HT-29 (cell line): ENCODE measurements at places on chromosomes 11 and 22.
A peak's percentile ranks its signal among the peaks of the same experiment; 100 is the strongest.

- DNase-seq: no peak
These were observed 31.7 kb downstream of the NEAT1 start for GRCh38 chr11:65454311-65454695.

DNA sequence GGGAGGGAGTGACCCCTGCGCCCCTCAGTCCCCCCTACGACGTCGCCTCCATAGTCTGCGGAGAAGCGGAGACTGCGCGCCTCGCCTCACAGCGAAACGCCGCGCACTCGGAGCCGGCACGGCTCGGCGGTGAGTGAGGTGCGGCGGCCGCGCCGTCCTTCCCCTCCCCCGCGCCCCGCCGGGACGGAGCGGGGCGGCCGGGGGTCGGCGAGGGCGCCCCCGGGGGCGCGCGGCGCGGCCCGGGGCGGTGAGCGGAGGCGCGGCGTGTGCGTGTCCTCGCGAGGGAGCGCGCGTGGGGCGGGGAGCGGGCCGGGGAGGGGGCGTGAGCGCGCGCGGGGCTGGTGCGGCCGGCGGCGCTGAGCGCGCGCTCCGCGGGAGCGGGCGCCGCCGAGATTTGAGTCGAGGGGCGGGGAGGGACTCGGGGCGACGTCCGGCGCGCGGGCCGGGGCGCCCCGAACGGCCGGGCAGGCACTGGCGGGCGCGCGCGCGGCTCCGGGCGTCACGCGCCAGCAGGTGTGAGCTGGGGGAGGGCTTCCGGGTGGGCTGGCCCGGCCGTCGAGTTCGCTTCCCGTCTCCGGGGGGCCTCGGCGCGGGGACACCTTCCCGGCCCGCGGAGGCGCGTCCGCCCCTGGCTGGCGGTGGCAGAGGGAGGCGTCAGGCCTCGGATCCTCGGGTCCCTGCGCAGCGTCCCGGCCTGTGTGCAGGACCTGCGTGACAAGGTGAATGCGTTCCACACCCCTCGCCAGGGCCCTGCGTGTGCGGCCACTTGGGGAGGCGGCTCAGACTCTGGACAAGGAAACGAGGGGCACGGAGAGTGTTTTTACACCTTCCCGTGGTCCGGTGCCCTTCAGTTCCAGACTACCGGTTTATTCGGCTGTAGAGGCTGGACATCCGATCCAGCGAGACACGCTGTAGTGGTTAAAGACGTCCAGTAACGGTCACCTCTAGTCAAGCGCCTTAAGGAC, 50.4 kb downstream of the FAM83F start:
- peak; percentile 28 for DNase-seq

DNA sequence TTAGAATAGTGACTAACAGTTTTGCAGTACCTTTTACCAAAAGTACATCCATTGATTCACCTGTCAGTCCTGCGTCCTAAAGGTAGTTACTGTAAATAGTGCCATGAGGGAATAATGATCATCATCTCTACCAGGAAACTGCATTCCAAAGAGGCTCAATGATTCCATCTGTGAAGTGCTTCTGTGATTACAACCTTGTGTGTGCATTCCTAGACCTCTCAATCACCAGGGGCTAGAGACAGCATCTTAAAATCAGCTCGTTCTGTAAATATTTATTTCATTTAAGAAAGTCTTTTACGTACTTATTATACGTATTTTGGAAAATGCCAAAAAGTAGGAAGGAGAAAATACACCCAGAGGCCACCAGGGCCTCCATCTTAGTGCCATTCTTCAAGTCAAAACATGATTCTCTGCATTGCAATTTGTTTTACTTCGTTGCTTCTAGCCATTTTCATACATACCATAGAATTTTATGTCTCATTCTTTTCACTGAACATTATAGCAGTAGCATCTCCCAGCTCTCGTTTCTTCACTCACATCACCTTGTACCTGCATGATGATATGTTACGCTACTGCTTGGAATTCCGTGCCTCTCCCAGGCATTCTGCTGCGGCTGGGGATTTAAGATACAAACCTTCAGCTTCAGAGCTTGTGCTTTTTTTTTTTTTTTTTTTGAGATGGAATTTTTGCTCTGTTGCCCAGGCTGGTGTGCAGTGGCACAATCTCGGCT, 117.0 kb downstream of the SEZ6L start:
- no peak for DNase-seq

GRCh38 chr22:50572965-50573364, 5.3 kb downstream of the CPT1B start:
- DNase-seq: no peak

DNA sequence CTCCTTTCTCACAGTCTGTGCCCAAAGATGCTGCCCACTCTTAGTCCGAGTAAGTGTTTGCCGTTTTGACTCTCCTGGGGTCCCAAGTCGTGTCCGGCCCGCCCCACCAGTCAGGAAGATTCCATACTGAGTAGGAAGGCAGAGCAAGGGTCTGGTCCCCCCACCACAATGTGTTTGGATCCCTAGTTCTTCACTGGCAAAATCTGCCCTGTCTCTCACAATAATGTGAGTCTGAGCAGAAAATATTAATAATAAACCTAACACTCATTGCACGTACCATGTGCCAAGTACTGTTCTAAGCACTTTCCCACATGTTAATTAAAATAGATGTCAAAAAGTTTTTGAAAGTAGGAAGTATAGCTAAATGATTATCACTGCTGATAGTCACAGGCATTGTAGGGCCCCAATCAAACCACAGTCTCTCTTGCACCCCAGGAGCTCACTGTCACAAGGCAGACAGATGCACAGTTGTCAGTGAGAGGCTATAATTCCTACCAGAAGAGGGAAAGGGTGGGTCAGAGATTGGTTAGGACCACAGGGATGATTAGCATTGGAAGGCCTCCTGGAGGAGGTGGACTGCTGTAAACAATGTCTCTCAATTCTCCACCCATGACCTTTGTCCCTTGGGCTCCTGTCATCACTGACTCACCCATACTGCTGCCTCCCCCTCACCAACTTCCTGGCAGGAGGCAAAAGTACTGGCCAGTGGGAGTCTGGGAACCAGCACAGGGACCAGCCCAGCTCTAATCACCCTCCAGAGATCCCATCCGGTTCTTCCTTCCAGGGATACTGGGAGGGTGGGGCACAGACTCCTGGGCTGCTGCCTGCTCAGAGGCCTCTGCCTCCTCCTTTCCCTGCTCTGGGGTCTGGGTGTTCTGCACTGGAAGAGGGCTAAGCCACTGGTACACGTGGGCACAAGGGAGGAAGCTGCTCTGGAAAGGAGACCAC, 1.0 kb upstream of the POLD4 start:
- DNase-seq: peak; percentile 98
